Muscle of leg (tissue), 16 donors: ENCODE measurements at places on chromosomes 2 and 18.

GRCh38 chr2:232652505-232652851 is 19.1 kb downstream of the EFHD1 start:
- no peak for DNase-seq

DNA sequence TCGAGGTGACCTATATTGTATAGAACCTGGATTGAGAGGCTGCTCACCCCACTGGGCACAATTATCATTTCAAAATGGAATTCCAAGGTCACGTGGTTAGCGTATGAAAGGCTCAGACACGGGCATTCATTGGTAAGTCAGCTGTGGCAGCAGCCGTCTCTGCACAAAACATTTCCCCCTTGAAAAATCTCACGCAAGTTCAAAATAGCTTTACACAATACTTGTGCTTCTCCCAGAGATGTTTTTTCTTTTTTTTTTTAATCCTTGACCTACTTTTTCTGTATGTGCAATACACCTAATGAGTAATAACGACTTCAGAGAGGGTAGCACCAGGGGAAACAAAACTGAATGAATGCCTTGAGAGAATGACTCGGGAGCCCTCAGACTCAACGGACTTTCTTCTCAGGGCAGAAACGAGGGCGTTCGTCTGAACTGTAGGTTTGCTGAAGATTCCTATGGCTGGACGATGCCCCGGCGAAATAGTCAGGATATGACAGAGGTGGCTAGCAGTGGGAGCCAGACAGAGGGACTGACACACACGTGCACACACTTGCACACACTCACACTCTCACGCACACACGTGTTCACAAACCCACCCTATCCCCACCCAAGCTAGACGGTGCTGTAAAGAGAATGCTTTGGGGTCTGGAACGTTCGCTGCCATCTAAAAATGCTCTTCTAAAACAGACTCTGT is 77.8 kb downstream of the PDCL3 start:
- DNase-seq: no peak

GRCh38 chr2:19496646-19497045 is 138.2 kb upstream of the OSR1 start:
- DNase-seq: no peak

DNA sequence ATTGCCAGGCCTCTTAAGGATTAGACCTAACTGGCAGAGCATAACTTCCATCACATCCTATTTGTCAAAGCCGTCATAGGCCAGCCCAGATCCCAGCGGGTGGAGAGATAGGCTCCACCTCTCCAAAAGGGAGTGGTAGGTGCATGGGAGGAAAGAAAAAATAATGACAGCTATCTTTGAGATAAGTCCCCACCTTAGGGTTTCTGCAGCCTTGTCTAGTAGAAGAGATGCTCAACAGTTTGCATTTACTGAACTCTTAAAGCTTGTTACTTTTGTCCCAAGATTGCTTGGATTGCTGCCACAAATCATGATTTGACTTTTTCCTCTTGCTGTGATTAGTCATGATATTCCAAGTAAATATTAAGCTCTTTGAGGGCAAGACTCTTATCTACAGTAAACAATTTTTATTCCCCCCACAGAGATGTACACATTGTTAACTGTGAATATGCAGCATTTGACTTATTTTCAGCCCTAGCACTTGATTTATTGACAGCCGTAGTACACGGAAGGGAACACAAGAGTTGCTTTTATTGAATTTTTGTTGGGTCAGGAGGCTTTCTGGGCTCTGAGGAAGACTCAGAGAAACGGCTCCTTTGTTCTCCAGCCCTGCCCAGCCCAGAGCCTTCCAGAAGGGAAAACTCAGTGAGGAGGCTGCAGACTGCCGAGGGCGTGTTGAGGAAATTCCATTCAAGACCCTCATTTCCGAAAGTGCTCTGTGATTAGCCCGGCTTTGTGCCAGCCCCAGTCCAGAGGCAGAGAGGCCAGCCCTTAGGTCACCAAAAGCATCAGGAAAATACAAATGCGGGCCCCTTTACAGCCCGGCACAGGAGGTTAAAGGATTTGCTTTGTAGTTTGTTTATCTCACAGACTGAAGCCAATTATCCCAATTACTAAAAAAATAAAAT is 75.5 kb upstream of the ZNF532 start:
- peak; percentile 78 for DNase-seq

- DNase-seq: no peak
Observed at GRCh38 chr2:183204397-183204796, 80.2 kb downstream of the NUP35 start.

DNA sequence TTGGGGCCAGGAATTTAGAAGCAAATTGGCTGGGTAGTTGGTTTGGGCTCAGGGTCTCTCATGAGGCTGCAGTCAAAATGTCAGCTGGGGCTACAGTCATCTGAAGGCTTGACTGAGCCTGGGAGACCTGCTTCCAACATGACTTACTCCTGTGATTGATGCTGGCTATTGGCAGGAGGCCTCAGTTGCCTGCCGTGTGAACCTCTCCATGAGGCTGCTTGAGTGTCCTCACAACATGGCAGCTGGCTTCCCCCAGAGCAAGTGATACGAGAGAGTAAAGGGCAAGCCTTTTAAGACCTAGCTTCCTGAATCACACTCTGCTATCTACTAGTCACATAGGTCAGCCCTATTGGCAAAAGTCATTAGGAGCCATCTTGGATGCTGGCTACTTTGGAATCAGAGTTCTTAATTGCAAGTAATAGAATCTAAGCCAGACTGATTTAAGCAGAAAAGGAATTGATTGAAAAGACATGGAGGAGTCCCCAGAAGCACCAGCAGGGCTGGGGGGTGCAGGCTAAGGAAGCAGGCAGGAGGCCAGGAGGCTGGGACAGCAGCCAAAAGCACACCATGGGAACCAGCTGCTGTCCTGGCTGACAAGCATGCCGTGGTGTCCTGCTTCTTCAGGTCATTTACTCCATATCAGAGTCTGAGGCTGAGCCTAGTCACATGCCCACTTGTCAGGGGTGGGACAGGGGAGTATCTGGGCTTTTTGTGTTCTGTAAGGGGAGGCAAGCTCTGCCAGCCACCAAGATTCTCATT is 7.8 kb upstream of the GIGYF2 start:
- DNase-seq: peak; percentile 66

- no peak for DNase-seq
Observed at GRCh38 chr2:2683606-2684224, 352.6 kb upstream of the MYT1L start.

DNA sequence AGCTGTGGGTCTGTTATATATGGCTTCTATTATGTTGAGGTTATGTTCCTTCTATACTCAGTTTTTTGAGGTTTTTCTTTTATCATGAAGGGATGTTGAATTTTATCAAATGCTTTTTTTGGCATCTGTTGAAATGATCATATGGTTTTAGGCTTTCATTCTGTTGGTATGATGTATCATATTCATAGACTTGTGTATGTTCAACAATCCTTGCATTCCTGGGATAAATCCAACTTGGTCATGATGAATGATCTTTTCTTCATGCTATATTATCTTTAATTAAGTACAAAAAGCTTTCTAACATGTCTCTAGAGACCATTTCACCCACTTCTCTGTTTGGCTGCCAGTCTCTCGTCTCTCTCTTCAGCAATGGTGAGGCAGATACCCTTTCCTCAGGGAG is 54.2 kb downstream of the MDH1 start:
- DNase-seq: no peak

- DNase-seq: no peak
Observed at GRCh38 chr2:216932863-216933548, 73.1 kb upstream of the TNP1 start.
